ENCODE measurements at places on chromosomes 7 and 10.
A peak's percentile ranks its signal among the peaks of the same experiment; 100 is the strongest.

DNA sequence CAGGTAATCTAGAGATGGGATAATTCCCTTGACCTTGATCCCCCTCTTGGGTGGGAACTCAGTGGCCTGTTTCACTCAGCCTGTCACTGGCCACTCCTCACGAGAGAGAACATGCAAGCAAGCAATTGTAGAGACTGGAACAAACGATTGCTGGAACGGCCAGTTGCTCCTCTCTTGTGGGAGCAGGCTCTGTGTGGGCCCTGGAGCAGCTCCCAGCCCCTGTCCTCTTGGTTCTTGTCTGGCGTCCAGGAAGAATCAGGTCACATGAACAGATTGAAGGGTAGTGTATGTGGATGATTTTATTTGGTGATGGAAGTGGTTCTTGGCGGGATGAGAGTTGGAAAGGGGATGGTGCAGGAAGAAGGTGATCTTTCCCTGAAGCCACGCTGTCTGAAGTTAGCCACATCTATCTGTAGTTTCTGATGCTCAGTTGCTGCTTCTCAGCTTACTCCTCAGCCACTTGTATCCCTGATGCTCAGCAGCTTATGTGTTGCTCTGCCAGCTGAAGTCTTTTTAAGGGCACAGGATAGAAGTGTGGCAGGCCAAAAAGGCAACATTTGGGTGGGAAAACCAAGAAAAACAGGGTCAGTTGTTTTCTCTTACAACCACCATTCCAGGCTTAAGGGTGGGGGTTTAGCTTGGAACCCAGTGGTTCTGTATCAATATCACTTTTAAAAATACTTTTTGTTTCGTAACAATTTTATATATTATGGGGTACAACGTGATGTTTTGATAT is 15.9 kb downstream of the RNF133 start:
- DNase-seq: no peak

GRCh38 chr10:130160775-130161174 is 24.6 kb downstream of the GLRX3 start:
- DNase-seq: peak; percentile 48

DNA sequence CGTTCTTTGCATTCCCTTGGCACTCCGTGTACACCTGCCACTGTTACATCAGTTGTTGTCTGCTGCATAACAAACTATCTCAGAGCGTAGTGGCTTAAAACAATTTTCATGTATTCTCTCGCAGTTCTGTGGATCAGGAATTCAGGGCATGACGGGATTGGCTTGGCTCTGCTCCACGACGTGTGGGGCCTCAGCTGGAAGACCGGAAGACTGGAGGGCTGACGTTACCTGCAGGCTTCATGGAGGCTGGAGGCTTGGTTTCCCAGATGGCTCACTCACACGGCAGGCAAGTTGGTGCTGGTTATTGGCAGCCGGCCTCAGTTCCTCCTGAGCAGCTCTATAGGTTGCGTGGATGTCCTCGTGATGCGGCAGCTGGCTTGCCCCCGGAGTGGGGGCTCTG is 25.5 kb downstream of the NYAP1 start:
- no peak for DNase-seq

- DNase-seq: no peak
These were observed 4.0 kb downstream of the SKAP2 start for GRCh38 chr7:26860361-26860760.

DNA sequence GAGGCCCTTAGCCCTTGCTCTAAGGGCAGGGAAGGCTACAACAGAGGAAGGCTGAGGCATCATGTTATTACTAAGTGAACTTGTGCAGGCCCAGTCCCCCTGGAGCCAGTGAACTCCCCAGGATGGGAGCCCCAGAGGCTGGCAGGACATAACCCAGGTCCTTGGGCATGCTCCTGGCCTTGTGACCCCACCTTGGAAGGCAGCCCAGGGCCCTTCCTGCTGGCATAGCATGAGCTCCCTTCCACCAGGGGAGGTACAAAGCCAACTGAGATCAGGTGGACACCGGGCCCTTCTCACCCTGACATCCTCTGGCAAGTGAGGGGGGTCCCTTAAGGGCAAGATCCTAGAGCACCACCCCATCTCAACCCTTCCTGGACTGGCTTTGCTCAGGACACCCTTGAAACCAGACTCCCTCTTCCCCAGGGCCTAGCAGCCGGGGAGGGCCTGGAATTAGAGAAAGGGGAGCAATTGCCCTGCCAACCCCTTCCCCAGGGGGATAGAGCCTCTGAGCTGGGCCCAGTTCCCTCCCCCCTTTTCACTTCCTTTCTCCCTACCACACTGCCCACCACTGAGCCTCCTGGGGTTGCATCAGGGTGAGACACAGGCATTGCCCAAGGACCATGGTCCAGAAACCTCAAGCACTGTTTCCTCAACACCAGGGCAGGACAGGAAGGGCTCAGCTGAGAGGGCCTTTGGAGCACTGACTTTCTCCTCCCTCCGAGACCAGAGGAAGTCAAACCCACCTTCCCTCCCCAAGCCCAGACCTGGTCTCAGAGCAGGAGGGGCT is 1.8 kb upstream of the VSIR start:
- peak; percentile 54 for DNase-seq

- DNase-seq: no peak
These were observed 107.2 kb downstream of the ARHGAP21 start for GRCh38 chr10:24616536-24616935.

- DNase-seq: no peak
These were observed 124.4 kb downstream of the CLEC2L start for GRCh38 chr7:139647814-139648390.

- peak; percentile 79 for DNase-seq
These were observed 104.9 kb downstream of the ADK start for GRCh38 chr10:74255888-74256357.

GRCh38 chr7:7014827-7015595 is 167.3 kb upstream of the C1GALT1 start:
- DNase-seq: no peak

- no peak for DNase-seq
These were observed 1132.0 kb downstream of the SORCS1 start for GRCh38 chr10:106032450-106033002.

- DNase-seq: peak; percentile 59
These were observed 31.2 kb downstream of the JCAD start for GRCh38 chr10:30028006-30028737.

DNA sequence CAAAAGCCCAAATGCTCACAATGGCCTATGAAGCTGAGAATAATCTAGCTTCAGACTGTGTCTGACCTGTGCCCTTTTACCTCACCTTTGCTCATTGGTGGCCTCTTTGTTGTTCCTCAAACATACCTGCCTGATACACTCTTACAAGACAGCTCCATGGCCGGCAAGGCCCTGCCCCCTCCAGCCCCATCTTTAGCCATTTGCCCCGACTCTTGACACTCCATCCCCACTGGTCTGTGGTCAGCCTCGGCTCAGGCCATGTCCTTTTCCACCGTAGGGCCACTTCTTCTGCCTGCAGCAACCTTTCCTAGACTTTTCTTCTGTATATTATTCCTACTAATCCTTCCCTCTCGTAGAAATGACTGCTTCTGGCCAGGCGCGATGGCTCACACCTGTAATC is 265.2 kb downstream of the RPS24 start:
- no peak for DNase-seq

DNA sequence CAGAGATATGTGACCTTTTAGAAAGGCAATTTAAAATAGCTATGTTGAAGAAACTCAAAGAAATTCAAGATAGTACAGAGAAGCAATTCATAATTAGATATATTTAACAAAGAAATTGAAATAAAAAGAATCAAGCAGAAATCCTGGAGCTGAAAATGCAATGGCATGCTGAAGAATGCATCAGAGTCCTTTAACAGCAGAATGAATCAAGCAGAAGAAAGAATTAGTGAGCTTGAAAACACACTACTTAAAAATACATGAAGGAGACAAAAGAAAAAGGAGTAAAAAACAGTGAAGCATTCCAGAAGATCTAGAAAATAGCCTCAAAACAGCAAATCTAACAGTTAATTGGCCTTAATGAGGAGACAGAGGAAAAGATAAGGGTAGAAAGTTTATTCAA is 20.0 kb downstream of the ZPBP start:
- DNase-seq: no peak

DNA sequence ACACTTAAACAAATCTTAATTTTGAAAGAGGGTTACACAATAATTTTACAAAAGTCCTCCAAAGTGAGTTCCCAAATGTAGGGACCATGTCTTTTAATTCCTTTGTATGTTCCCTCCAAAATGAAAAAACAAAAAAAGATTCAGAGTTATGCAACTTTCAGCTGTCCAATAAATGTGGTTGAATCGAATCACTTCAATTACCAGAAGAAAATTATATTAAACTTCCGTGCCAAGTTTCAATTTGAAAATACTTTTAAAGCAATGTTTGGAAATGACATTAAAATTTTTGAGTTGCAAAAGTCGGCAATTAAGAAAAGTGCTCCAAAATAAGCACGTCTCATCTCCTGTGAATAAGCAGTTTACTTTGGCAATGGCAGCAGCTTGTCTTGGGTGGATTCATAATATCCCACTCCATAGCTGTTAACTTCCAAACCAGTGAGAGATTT is 60.3 kb upstream of the C1GALT1 start:
- DNase-seq: no peak

GRCh38 chr7:28621369-28621841 is 209.1 kb downstream of the CREB5 start:
- DNase-seq: no peak

- no peak for DNase-seq
These were observed 167.2 kb downstream of the SLIT1 start for GRCh38 chr10:97018251-97019212.

DNA sequence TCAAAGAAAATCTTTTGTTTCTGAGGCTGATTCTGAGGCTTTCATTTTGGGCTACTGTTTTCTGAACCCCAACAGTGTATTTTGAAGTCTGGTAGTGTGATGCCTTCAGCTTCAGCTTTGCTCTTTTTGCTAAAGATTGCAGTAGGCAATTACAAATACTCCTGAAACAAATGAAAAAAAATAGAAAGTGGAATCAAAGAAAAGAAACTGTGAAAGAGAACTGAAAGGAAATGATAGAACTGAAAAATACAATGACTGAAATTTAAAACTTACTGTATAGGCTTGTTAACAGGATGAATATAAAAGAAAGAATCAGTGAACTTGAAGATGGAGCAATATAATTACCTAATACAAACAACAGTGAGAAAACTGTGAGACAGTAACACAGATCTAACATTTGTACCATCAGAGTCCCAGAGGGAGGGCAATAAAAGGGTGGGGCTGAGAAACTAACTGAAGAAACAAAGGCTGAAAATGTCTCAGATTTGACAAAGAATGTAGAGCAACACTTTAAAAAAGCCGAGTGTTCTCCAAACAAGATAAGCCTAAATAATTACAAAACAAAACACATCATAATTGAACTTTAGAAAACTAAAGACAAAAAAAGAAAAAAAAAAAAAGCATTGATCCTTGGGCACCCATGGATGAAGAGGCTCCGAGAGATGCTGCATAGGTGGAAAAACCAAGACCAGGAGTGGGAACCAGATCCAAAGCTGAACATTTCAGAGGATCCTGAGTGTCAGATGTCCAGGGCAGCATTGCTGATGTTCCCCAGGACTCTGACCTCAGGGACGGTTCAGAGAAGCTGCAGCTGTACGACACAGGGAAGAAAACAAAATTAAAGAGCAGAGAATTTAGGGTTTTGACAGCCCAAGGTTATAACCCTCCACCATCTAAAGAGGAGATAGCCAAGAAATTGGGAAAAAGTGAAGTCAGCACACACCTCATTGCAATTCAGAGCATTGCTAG is 223.2 kb upstream of the IGFBP3 start:
- no peak for DNase-seq

DNA sequence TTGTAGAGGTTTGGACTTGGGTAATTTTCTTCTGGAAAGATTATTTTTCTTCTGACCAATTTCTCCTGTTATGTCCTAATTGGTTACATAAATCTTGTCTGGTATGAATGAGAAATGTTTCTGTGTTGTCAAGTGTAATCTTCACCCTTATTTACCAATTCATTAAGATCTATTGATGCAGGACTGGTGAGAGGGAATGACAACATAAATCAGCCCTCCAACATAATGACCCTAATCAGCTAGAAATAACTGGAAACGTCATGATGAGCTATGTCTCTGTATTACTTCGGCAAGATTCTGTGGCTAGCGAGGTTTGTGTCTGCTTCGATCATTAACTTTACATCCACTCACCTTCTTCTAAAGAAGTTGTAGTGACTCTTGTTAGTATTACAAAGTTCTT is 3.5 kb downstream of the FOXP2 start:
- DNase-seq: no peak

GRCh38 chr7:106614751-106615150 is 46.2 kb downstream of the CCDC71L start:
- DNase-seq: no peak

DNA sequence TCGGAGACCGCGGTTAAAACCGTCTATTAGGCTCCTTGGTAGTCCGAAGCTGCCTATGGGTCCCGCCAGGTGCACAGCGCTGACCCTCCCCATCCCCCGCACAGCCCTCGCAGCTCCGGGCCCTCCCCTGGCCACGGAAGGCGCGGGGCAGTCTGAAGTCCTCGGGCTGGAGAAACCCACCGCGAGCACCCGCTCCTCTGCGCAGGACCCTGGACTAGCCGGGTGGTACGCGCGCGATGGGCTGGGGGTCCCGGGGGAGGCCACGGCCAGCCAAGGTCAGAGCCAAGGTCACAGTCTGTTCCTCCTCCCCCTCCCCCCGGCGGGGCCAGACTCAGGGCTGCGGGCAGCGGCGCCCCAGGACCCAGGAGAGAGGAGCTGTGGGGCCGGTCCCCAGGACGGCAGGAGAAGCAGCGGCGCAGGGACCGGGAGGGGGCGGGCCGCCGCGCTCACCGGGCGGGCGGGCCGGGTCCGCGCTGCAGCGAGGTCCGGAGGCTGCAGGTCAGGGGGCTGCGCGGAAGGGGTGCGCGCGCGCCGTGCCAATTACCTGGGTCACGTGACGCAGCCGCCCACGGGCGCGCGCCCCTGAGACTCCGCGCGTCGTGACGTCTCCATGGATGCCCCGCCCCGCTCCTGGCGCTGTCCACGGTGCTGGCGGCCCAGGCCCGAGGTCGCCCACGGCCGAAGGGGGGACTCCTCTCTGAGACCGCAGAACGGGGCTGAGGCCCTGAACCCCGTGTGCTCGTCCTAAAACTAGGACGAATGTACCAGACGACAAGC is at the start of gene OGDHL:
Gene OGDHL (minus strand): TSS at position 535 of the 777 bp plus-strand sequence. CDS start 3,731 bp downstream, outside the sequence.
- DNase-seq: peak; percentile 68

- DNase-seq: no peak
These were observed 112.6 kb downstream of the C1GALT1 start for GRCh38 chr7:7294911-7295310.

DNA sequence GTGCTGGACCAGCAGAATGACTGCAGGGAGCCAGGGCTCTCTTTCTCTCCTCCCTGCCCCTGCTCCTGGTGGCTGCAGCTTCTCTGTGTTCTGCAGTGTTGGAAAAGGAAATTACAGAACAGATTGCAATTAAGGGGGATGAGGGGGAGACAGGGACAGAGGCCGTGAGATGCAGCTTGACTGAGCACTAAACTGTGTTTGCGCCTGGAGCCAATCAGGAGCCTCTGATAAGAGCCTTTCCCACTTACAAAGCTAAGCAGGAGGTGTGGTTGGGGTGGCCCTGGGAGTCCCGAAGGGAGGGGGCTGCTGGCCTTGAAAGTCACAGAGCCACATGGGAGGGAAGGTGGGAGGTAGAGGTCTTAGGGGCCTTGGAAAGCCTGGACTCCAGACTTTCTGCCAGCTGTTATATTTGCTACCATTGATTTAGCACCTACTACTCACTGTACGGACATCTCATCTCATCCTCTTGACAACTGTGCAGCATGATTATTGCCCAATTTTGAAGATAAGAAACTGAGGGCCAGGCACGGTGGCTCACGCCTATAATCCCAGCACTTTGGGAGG is 26.7 kb downstream of the TRIM8 start:
- DNase-seq: no peak
